ENCODE measurements at places on chromosomes 1 and 21.

DNA sequence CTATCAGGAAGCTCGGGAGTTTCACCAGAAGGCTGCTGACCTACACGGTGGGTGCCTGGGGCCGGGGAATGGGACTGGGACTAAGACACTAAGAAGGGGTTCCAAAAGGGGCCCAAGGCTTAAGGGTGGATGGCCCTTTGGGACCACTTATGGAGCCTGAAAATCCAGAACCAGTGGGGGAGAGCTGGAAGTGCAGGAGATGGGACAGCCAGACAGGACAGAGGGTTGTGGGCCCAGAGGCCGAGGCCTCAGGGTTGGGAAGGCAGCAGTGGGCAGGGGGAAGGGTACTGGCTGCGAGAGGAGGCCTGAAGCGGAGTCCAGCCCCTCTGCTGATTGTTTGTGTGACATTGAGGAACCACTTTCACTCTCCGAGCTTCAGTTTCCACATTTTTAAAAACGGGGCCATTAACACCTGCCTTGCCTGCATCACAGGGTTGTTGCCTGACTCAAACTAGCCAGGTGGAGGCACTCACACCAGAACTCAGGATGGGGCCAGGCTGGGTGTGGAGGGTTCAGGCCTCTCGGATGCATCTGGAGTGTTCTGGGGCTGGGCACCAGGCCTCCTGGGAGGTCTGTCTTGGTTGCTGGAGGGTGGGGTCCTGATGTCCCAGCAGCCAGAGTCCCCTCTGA lies 3.0 kb downstream of the TTC24 start:
- no peak for DNase-seq

GRCh38 chr1:213738658-213739057 lies 249.1 kb upstream of the PROX1 start:
- no peak for DNase-seq

- no peak for DNase-seq
Observed at GRCh38 chr1:53505891-53506290, 46.7 kb downstream of the DMRTB1 start.

DNA sequence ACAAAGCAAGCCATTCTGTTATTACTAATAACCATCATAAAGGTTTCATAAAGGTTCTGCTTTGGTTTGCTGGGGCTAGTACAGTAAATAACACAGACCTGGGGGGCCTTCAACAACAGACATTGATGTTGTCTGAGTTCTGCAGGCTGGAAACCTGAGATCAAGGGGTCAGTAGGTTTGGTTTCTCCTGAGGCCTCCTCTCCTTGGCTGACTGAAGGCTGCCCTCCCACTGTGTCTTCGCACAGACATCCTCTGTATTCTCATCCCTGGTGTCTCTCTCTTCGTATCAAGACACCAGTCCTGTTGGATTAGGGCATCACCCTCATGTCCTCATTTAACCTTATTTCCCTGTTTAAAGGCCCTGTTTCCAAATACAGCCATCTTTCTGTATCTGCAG lies 37.3 kb downstream of the HUNK start:
- no peak for DNase-seq

DNA sequence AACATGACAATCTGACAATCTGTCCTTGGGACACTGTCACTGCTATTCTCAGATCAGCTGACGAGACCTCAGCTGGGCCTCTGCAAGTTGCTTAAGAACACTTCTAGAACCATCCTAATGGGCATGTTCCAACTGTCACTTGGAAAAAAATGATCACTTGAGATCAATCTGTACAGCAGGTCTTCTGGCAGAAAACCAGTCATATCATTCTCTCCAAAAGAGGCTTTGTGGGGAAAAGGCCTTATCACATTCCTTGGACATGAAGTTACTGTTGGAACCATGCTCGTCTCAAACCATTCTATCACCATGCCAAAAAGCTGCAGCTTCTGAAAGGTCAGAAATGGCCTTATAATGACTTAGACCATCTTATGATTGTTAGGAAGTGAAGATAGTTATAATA lies 744.2 kb downstream of the USP25 start:
- DNase-seq: no peak

DNA sequence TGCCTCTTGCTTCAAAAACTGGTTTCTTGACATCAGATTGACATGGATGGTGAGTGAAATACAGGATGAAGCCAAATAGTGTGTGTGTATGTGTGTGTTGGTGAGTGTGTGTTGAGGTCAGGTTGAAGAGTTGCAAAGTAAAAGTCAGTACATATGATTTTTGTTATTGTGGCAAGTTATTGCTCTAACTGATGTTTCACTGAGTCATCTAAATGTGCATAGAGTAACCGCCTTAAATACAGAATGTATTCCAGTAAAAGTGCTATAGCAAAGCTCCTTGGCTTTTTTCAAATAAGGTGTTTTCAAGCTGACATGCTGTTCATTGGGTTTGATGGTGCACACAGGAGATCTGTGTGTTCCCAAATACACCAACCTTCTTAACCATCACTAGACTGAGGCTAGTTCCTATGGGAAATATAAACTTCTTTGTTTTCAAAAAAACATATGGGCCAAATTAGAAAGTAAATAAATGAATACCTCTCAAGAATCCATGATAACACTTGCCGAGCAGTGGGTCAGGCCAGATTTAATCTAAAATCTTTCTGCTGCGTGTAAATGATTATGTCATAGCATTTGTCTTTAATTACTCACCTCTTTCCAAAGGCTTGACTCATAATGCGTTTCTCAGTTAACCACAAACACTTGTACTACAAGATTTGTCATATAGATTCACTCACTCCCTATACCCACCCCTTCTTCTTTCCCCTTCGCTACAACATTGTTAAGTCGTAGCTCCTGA lies 151.1 kb downstream of the LYPLAL1 start:
- DNase-seq: no peak

DNA sequence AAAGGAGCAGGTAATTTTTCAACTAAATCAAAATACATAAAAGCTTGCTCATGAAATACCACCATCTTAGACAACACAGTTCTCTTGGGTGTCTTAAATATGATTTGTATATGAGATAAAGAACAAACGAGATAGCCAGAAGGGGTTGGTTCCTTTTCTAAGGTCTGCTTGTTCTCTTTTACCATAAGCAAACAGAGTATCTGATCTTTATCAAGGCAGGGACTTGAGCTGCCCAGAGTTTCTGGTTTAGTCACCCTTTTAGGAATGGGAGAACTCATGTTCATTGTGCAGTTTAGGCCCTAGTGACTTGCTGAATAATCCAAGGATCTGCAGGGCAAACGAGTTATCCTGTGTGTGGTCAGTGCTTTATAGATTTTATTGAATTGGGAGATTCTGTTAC lies 3.0 kb upstream of the SUCO start:
- no peak for DNase-seq

DNA sequence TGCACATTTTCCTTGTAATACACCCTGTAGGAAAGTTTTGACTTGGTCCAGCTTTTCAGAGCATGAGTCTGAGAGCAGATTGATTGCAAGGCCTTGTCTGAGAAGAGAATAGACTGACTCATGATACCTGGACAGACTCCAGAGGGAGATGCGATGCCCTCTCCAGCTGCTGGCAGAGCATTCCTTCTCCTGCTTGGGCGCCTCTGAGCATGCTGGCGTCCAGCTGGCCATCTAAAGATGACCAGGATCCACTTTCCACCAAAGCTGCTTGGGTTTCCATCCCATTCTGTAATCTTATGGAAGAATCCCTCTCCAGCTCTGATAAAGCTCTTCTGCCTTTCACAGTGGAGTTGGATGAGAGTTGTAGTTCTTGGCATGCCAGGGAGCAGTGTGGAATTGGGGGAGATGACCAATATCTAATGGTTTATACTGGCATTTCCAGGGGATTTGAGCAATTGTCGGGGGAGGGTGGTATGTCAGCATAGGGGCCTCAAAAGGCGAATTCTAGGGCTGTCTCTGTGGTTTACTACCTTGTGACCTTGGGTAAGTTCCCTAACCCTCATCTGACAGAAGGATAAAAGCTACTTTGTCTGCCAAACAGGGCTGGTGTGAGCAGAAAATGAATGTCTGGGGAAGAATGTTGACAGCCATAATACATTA lies 19.5 kb downstream of the SZRD1 start:
- DNase-seq: no peak

DNA sequence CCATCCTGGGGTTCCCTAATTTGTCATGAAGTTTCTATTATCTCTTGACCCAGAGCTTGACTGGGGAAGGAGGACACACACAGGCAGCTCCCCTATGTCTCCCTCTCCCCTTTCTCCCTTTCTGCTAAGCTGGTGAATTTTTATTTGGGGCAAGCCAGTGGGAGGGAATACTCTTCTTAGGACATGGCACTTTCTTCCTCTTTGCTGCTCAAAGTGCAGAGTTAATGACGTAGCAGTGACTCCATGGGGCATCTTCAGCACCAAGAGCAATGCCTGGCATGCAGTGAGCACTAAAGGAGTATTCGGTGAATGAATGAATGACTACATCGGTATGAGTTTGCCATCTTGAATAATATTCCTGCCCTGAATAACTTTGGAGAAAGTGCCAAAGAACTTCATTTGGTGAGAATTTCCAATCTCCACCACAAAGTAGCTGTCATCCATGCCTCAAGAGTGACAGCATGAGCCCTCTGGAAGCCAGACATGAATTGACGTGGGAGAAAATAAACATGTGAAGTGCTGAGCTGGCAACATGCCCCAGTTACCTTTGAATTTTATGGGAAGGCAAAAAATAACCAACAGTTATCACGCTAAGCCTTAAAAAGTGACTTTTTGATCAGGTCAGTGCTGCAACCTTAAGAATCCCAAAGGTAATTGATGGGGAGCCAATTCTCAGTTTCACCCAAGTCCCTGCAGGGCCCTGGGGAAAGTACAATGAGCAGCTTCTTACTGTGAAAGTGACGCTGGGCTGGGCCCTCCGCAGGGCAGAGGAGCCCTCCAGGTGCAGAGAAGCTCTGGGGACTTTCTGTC lies 22.1 kb upstream of the ATF3 start:
- no peak for DNase-seq

DNA sequence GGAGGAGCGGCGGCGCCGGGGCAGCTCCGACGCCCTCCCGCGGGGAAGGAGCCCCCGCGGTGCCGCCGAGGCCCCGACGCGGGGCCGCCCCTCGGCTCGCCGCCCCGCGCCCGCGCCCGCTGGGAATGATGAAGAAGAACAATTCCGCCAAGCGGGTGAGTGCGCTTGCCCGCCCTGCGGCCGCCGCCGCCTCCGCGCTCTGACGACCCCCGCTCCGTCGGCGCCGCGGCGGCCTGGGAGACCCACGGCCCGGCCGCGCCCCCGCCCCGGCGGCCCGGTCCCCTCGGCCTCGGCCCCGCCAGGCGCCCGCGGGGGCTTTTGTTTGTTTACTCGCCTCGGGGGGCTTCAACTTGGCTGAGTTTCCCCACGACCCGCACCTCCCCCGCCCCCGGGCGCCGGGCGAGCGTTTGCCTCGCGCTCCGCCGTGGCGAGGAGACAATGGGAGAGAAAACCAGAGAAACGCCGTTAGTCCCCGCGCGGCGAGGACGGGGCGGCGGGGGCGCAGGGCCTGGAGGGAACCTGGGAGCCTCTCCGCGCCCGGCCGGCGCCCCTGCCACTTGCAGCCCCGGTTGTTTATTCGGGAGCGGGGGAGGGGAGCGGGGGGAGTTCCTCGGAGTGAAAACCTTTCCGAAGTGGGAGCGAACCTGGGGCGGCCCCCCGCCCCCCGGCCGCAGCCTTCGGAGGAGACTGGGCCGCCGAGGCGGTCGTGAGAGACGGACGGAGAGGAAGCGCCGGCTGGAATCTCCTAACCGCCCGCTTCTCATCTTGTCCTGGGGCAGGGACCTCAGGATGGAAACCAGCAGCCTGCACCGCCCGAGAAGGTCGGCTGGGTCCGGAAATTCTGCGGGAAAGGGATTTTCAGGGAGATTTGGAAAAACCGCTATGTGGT lies 661 bp downstream of the PLEKHO1 start:
- no peak for DNase-seq

DNA sequence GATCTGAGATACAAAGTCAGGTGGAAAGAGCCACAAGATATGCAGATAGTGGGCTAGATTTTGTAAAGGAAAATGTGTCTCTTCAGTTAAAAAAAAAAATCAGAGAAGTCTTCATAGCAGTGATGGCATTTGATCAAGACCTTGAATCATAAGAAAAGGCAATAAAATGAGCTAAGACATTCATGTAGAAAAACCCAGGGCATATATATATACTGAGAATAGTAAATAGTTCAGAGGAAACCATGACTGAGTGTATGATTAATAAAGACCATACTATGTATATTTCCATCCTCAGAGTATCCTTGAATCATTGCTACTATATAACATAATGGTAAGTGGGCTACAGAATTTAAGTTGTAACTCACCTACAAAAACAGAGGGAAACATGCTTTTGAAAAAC lies 321.7 kb upstream of the NR5A2 start:
- DNase-seq: no peak

GRCh38 chr1:241902391-241903065 lies 54.5 kb downstream of the EXO1 start:
- DNase-seq: no peak

- no peak for DNase-seq
Observed at GRCh38 chr1:197908716-197909220, 6.3 kb downstream of the C1orf53 start.

GRCh38 chr1:154583773-154584172 lies 16.2 kb downstream of the CHRNB2 start:
- DNase-seq: no peak

DNA sequence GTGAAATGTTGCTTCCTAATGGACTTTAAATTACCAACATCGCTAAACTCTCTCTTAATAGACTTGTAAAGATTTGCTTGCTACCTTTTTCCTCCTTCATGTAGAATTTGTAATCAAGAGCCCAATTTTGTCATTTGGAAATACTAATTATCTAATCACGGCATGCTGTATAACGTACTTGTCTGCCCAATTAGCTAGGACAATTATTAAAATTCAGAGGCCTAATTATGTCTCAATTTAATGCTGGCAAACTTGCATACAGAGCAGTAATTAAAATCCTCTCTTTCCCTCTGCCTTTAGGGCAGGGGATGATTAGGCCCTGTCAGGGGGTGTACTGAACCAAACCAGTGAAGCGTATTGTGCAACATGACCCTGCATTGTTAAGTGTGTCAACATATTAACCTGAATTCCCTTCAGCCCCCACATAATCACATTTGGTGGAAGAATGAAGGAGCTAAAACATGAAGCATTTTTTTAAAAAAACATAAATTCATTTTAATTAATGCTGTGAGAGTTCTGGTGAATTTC lies 137.4 kb upstream of the BARHL2 start:
- DNase-seq: no peak

- DNase-seq: no peak
Observed at GRCh38 chr1:53588053-53588779, 129.0 kb downstream of the DMRTB1 start.

DNA sequence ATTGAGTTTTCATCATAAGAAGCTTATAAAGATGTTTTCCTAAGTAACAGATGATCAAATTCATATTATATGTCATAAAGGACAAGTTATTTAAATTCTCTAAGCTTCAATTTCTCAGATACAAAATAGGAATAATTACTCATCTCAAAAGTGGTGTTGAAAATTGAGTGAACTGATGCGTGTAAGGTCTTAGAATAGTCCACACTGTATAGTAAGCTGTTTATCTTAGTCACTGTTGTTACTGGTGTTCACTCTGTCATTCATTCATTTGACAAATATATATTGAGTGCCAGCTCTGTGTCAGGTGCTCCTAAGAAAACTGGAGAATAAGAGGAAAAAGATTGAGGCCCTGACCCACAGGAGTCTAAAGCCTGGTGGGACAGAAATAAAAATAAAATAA lies 186.3 kb upstream of the BRINP3 start:
- DNase-seq: no peak

- DNase-seq: no peak
Observed at GRCh38 chr1:40872276-40872675, 10.1 kb upstream of the CITED4 start.

- no peak for DNase-seq
Observed at GRCh38 chr1:36300526-36300925, 5.6 kb upstream of the SH3D21 start.
